ENCODE measurements at places on chromosomes 7 and 10.

DNA sequence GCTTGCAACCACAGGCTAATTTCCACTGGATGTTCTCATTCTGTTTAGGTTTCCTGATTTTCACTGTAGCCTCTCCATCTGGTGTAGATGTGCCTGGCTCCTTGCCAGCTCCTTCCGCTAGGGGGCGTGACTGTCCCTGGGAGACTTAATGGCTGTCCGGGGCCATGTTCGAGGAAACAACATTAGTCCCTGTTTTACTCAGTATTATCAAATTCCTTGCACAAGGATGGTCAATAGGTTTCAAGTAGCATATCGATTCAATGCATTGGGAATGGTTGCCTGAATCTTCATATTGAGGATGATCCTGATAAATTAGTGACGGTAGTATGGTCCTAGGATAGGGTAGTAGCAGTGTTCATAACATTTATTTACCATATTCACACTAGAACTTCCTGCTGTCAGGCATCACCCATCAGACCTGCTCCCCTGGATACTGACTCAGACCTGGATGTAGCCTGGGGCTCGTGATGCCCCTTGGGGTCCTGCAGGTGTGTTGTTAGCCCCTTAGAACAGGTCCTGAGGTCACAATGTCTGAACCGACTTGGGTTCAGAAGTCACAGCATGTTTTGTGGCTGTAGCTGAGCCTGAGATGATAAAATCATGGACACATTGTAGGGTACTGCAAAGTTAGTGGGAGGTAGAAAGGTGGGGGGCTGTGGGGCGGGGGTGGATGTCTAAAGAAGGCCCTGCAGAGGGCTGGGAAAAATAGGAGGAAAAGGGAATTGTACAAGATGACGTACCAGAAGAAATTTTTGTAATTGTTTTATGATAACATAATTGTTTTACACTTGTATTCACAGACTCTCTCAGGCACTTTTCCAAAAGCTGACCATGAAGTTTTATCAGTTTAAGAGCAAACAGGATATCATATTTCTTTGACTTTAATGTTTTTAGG is 8.9 kb upstream of the EXOC6 start:
- DNase-seq = no peak

- DNase-seq = no peak
These were observed 24.8 kb upstream of the DLD start for GRCh38 chr7:107865956-107866775.

GRCh38 chr10:71945819-71946474 is 18.2 kb upstream of the CHST3 start:
- DNase-seq = no peak

DNA sequence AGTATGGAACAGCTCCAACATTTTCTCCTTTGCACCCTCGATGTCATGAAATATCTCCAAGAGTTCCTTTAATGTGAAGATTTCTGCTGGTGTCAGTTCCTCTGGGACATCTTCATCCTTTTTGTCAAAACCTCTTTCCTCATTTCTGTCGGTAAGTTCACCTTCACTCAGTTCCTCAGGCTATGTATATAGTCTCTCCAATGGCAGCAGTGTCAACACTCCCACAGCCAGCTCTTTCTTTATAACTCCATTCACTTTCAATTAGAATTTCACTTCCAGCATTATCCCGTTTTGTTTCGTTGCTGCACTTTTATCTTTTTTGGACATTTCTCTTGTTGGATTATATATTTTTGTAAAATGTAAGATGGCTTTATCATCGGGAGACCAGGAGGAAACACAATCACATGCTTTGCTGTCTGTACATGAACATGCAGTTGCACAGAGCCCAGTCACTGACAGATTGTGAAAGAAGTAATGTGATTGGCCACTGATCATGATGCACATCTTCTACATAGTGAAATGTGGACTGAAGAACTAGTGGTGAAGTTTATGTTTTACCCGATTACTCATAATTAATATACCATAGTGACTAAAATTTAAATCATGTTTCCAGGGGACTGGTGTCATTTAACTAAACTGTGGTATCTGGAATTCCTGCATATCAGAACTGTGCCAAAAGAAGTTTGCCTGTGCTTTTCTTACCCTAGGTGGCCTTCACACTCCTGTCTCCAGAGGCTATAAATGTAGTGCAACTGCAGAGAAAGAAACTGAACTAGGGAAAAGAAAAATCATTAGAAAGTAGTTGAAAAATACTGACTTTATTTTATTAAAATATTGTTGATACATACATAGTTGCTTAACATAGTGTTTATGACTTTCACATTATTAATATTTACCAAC is 289.6 kb downstream of the PPP1R3A start:
- no peak for DNase-seq

DNA sequence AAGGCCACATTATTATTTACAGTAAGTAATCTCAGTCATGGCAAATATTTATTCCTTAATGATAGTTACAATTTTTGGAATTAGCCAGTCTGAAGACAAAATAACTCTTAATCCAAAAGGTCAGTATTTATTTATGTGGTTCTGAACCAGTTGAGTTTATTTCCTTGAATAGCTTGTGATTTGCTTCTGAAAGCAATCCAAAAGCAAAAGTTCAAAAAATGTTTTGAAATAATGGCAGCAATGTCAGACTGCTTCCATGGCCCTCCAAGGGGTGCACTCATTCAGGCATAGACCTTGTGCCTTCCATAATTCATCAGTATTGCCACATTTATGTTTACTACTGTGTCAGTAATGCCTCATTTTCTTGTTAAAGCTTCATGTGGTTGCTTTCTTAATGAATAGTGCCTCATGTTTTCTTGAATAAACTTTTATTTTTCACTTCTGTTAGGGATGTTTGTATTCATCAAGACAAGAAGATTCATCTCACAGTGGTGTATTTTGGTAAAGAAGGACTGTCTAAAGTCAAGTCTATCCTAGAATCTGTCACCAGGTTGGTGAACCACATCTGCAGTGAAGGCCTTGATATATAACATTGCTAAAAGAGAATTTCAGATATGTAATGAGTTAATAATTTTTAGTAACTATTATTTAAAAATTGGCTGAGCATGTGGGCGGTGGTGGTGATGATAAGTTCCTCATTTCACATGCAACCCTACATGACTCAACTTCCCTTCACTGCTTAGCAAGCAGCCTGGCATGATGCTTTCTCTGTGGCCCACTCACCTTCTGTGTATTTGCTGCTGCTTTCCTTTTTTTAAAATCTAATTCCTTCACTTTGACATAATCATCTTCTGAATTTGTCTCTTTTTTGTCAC is 22.0 kb downstream of the CSGALNACT2 start:
- peak; percentile 6 for DNase-seq

DNA sequence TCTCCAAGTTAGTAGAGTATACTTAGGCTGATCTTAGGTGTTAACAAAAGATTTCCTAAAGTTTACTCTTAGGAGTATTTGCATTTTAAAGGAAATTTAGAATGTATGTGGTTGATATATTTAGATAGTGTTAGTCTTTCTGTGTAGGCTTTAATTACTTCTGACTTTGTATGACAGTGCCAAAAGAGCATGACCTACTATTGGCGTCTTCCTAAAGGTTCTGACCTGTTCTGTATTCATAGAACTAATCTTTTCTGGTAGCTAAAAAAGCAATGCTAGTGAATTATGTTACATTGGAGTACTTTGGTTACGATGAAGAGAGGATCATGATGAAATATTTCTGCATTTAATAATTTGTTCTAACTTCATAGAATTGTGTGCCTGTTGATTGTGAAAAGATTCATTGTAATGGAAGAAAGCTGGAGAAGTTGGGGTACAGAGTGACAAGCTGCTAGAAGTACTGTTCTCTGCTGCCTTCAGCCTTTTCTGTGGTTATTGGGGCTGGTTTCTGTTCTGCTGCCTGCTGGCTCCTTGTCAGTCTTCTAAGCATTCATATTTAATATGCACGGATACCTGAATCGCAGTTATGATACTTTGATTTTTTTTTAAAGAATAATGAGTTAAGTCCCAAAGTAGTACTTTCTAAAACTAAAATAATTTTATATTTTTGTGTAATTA is 13.2 kb downstream of the WAC start:
- no peak for DNase-seq

- DNase-seq = peak; percentile 87
These were observed 356 bp upstream of the NDUFB2 start for GRCh38 chr7:140696024-140696679.

DNA sequence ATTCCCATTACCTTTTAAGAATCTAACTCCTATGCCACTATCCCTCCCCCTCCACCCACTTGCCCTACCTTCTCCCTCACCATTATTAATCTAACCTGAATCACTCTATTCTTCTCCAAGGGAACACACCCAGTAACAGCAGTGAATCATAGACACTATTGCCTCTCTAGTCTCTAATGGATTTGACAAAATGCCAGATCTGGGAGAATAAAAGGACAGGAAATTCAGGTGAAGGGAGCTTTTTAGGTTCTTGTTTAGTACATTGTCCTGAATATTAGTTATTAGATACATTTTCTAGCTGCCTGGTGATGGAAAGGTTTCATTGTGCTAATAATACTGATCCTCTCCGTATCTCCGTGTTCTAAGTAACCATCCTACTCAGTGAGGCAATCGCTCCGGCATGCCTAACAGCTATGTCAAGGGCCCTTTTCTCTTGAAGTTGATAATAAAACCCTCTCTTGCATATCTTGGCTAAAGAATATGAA is 4.1 kb upstream of the SFR1 start:
- no peak for DNase-seq

DNA sequence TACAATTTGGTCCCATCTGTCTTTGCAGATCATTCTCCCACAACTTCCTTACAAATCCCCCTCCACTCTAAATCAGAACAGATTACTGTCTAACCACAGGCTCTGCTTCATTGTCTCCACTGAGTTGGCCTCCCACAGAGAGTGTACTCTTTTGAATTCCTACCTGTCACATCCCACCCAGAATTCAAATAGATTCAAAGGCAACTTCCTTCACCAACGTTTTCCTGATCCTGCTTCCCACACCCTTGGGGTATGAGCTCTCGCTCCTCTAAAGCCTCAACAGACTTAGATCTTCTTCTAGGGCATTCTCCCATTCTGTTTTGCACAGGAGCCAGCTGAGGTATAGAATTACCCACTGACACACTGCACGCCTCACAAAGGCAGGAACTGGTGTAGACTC is 197.8 kb upstream of the CDCA7L start:
- DNase-seq = no peak

DNA sequence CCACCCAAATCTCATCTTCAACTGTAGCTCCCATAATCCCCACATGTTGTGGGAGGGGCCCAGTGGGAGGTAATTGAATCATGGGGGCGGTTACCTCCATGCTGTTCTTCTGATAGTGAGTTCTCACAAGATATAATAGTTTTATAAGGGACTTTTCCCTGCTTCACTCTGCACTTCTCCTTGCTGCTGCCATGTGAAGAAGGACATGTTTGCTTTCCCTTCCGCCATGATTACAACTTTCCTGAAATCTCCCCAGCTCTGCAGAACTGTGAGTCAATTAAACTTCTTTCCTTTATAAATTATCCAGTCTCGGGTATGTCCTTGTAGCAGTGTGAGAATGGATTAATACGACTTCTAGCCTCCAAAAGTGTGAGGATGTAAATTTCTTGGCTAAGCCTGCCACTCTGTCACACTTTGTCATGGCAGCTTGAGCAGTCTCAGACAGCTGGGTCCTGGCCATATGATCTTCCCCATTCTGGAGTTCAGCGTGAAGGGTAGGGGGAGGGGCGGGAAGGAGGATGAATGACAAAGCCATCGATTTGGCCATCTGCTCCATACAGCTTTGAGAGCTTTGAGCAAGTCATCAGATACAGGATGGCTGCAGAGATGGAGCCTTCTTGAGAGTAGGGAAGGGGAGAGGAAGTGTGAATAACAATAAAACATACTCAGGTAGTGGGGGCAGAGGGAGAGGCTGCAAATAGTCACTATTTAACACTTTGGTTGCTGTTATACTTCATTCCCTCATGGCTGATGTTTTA is 19.1 kb upstream of the INPP5F start:
- DNase-seq = no peak

- no peak for DNase-seq
These were observed 2.0 kb downstream of the GARS1 start for GRCh38 chr7:30596721-30597120.

DNA sequence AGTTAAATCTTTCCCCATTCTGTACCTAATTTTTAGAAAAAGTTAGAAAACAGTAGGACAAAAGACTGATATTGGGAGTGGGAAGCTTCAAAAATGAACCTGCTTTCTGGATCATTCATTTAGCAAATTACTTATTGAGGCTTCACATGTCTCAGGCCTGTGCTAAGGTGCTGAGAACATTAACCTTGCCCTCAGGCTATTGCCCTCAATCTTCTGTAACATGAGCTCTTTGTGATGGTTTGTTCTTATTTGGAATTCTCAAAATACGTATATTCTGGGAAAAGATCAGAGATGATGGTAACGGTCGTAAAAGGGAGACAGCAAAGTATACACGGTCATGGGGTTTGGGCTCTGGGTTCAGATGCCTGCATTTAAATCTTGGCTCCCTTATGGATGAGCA is 39.5 kb upstream of the PRKG1 start:
- no peak for DNase-seq

DNA sequence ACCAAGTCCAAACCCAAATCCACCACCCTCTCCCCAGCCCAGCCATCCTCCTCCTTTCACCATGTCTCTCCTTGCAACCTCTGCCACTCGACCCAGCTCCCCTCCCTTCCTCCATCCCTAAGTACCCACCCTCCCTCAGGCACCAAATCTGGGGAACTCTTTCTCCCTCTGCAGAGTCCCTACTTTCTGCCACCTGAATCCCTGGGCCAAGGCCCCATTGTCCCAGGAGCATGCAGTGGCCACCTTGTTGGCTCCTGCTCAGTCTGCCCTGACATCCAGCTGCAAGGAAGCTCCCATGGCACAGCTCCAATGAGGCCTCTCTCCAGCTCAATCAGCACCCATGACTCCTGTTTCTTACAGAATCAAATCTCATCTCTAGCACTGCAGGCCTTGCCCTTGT is 5.5 kb upstream of the UNC5B start:
- no peak for DNase-seq

- no peak for DNase-seq
These were observed 18.4 kb upstream of the CALN1 start for GRCh38 chr7:72430531-72430930.

DNA sequence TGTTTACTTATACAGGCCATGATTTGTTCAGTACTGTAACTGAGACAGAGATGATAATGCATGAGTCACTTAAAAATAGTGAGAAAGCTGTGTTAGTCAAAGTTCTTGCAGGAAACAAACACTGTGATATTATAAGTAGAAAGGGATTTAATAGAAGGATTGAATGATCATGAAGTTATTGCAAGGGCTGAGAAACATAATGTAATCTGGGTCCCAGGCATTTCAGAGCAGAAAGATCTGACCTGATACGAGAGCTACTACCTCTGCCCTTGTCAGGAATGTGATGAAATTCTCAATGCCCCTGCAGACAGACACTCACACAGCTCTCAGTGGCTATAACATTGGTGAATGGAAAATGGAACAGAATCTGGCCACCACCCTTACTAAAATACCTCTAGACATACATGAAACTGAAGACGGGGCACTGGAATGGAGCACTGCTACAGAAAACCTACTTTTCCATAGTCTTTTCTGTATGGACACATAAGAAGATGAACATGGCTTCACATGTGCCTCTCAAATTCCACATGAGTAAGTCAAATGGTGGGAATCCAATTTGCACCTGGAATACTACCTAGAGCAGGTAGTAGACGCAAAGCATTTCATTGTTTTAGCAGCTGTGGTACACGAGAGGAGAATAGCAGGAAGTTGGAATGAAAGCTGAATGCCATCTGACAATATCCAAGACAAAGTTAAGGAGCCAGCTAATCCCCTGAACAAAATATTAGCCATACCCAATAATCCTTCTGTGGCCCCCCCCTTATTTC is 19.1 kb upstream of the VWDE start:
- DNase-seq = no peak
